C1 segment of cervical spinal cord (tissue), 14 donors: ENCODE measurements at places on chromosomes 5 and 9.

DNA sequence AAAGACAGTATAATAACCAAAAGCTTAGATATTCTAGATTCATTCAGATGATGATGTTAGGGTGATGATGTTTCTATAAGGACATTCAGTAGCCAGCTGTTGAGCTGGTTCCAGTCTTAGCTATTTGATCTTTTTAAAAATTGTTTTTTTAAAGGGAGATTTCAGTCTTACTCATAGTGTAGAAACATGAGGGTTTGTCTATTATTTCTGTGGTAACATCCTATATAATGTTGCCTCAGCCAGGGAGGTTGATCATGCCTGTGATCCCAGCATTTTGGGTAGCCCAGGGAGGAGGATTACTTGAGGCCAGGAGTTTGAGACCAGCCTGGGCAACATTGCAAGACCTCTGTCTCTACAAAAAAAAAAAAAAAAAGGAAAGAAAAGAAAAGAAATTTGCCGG lies 167.8 kb downstream of the DOCK2 start:
- no peak for DNase-seq

- no peak for DNase-seq
These were observed 19.5 kb upstream of the HK3 start for GRCh38 chr5:176918613-176919012.

DNA sequence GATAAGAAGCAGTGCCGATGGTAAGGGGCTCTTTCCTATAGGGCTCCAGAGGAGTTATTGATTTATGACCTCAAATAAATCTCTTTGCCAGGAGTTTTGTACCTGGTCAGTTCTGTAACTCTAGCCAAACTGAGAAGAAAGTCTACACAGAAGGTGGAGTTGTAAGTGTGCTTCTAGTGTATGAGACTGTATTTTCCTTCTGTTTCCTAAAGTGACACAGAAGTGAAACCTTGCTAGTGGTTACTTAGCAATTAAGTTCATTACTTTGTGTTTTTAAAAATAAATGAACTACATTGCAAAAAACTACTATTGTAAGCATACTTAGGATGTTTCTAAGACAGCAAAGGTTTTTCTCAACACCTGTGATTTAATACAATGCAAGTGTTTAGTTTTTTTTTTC lies 48.7 kb upstream of the ACTBL2 start:
- DNase-seq: no peak

DNA sequence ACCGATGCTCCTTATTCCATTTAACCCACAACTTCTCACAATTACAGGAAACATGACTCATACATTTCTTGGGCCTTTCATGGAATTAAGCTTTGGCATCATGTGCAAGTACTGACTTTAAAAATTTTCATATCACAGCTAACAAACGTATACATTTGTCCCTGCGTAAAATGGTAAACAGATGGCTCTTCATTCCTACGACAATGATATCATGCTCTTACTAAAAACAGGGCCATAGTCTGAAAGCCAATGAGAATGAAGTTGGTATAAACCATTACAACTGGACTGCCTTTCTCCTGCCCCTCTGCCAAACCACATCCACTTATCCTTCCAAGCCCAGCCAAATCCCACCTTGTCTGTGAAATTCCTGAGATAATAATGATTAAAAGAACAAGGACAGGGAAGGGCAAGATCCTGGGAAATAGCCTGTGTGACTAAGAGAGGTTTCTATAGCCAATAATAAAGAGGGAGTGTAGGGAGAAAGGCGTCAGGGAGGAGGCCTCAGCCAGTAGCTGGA lies 44.9 kb upstream of the ZNF366 start:
- no peak for DNase-seq

GRCh38 chr9:37474438-37474837 lies 9.2 kb upstream of the ZBTB5 start:
- no peak for DNase-seq

- no peak for DNase-seq
These were observed 99.0 kb downstream of the RALGPS1 start for GRCh38 chr9:127013597-127013996.

DNA sequence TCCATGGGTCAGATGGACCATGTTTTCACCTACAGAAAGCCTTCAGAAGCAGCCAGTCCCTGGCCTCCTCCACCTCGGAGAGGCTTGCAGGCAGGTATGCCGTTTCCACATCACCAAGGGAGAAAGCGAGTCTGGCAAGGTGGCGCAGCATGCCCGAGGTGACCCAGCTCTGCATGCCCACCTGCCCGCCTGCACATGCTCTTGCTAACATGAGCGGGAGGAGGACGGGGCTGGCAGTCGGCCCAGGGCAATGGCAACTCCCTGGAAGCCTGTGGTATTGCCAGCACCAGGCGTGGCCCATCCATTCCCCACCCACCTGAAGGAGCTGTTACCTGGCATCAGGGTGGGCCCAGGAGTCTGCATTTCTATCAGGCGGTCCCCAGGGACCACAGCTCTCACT lies 3.3 kb upstream of the NINJ1 start:
- DNase-seq: no peak

- no peak for DNase-seq
These were observed 12.6 kb downstream of the CAVIN4 start for GRCh38 chr9:100590481-100590880.

GRCh38 chr9:91186632-91187108 lies 175.0 kb downstream of the AUH start:
- no peak for DNase-seq

GRCh38 chr9:103757062-103757461 lies 337.0 kb upstream of the SMC2 start:
- DNase-seq: no peak

- DNase-seq: no peak
These were observed 509.8 kb upstream of the TLE4 start for GRCh38 chr9:79061752-79062616.

DNA sequence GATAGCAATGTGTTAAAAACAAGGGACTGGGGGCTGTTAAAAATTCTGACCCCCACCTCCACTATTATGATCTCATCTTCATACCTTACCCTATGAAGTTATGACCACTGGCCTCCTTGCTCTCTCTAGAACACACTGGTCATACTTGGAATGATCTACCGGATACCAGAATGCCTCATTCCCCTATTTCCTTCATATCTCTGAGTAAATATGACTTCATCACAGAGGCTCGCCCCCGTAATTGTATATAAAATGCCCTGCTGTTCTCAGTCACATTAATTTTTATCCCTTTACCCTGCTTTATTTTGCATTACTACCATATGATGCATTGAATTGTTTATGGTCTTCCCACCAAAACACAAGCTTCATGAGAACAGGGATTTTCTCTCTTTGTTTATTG lies 29.2 kb downstream of the IZUMO3 start:
- no peak for DNase-seq

DNA sequence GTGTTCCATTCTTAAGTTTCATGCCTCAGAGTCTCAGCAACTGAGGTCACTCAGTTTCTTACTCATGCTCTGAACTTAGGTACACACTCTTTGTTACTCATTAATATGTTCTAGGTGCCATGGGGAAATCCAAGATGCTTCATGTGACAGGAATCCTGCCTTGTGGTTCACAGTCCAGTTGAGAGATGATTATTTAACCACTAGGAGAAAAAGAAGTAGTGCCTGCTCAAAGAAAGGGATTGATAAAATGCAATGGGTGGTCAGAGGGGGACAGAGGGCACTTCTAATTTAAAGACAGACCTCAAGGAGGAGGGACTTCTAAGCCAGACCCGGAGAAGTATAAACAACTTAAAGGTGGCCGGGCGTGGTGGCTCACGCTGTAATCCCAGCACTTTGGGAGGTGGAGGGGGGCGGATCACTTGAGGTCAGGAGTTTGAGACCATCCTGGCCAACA lies 69.0 kb downstream of the UGCG start:
- DNase-seq: no peak

GRCh38 chr5:118405650-118406061 lies 582.7 kb downstream of the DTWD2 start:
- no peak for DNase-seq

- no peak for DNase-seq
These were observed 54.6 kb upstream of the STXBP1 start for GRCh38 chr9:127557466-127557869.

DNA sequence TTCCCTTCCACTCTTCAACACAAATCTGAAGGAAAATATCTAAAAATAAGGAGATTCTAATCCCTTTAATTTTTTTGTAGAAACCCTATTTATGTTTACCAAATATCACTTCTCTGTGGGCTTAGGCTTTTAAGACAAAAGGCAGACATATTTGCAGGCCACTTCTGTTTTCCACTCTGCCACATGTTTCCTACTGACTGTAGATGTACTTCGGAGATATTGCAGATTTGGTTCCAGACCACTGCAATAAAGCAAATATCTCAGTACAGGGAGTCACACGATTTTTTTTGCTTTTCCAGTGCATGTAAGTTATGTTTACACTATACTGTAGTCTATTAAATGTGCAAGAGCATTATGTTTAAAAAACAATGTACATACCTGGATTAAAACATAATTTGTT lies 219.0 kb downstream of the SREK1 start:
- no peak for DNase-seq

GRCh38 chr5:2901096-2901495 lies 149.6 kb upstream of the IRX2 start:
- no peak for DNase-seq

- no peak for DNase-seq
These were observed 50.7 kb downstream of the NACC2 start for GRCh38 chr9:136044207-136044970.

GRCh38 chr9:82513976-82514735 lies 525.6 kb downstream of the SPATA31D1 start:
- no peak for DNase-seq

GRCh38 chr5:163506095-163506457 lies 657 bp downstream of the MAT2B start:
- DNase-seq: no peak

GRCh38 chr9:3495855-3496254 lies 29.9 kb downstream of the RFX3 start:
- no peak for DNase-seq

DNA sequence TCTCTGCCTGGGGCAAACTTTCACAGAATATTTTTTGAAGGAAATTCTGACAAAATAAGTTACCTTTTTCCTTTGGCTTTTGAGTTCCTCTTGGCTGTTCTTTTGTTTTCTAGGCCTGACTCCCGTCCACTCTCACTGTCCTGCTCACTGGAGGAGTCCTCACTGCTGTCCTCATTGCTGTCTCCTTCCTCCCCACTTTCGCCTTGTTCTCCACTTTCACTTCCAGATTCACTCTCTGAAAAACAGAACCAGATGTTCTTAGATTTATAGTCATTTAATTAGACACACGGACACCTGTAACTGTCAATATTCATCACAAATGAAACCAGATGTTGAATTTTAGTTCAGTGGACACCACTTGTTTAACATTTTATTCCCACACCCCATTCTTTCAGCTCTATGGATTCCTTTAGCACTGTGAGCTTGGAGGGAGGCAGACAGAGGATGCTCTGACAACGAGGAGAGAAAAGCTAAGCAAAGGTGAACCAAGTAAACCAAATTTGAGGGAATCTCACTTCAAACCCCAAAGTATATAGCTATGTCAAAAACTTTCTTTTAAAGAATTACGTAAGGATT lies 180.7 kb downstream of the AP3B1 start:
- no peak for DNase-seq

- no peak for DNase-seq
These were observed 107.7 kb upstream of the GRIN3A start for GRCh38 chr9:101846161-101846560.

GRCh38 chr9:99416007-99416406 lies 193.9 kb downstream of the SEC61B start:
- no peak for DNase-seq

DNA sequence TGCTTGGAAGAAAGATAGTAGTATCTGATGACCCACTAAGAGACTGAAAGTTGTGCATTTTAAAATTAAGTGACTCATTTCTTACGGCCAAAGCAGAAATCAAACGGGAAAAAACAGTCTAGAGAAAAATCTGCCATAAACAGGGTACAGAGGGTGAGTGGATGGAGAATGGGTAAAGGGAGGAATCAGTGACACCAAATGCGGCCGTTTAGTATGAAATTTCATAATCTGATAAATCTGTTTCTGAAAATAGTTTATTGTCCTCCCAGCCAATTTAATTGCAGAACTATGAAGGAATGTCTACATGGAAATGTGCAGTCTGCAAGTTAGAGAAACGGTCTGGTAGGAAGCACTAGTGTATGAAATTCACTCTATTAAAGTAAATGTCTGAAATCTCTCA lies 39.5 kb downstream of the ADAMTS12 start:
- DNase-seq: no peak

- no peak for DNase-seq
These were observed 3.6 kb upstream of the OTULINL start for GRCh38 chr5:14577971-14578370.

- DNase-seq: no peak
These were observed 368.3 kb downstream of the SPATA31D1 start for GRCh38 chr9:82356871-82357270.

- DNase-seq: no peak
These were observed 119.8 kb downstream of the GADD45G start for GRCh38 chr9:89724659-89725058.

DNA sequence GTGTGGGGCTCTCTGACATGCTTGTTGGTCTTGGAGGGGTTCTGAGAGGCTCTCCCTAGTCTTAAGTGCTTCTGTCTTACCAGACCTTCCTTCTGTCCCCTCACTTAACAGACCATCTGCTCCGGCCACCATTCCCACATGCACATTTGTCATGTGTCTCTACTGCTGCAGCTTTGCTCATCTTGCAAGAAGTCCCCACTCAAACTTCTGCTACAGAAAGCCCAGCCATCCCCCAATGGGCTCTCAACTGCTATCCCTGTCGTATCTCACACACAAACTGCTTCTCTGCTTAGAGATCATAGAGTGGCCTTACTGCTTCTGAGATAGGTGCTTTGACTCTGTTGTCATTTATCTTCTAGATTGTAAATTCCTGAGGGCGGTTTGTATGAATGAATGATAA lies 69.4 kb downstream of the NUP214 start:
- DNase-seq: no peak

DNA sequence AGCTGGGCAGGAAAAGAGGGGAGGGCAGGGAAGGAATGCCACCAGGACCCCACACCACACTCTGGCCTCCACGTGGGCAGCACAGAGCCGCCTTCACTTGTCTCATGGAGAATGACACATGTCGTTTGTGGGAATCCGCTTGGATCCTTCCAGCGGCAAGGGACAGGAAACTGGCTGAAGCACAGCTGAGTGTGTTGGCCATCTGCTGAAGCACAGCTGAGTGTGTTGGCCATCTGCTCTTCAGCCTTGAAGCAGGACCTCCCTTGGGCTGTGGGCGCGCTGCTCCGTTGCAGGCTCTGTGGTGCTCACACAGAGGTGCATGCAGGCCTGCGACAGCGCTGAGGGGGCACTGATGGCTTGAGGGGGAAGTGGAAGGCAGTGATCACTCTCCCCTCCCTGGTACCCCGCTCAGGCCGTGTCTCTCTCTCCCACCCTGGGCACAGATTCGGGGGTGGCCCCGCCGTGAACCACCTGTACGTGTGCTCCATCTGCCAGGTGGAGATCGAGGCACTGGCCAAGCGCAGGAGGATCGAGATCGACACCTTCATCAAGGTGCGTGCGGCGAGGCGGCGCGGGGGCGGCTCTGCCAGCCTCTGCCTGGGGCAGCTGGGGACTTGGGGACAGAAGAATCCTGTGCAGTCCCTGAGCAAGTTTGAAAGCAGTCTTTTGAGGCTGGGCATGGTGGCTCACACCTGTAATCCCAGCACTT lies 40.6 kb downstream of the USP20 start:
- DNase-seq: no peak

- DNase-seq: no peak
These were observed 619.8 kb downstream of the HINT1 start for GRCh38 chr5:130545291-130545690.

GRCh38 chr9:14453286-14453685 lies 139.3 kb upstream of the NFIB start:
- no peak for DNase-seq

- DNase-seq: no peak
These were observed 44.9 kb upstream of the STXBP1 start for GRCh38 chr9:127567035-127567729.
